Stimulated activated CD4-positive, alpha-beta T cell treated with anti-CD3 and anti-CD28 coated beads, Interleukin-4, amount 100 ng/mL, for 48 hours (primary cell): ENCODE measurements at places on chromosomes 5 and 9.
A peak's percentile ranks its signal among the peaks of the same experiment; 100 is the strongest.

GRCh38 chr9:93585259-93585658 lies 8.9 kb downstream of the PHF2 start:
- DNase-seq: no peak

- no peak for DNase-seq
Measured at GRCh38 chr5:59656351-59657254, 236.9 kb downstream of the PDE4D start.

DNA sequence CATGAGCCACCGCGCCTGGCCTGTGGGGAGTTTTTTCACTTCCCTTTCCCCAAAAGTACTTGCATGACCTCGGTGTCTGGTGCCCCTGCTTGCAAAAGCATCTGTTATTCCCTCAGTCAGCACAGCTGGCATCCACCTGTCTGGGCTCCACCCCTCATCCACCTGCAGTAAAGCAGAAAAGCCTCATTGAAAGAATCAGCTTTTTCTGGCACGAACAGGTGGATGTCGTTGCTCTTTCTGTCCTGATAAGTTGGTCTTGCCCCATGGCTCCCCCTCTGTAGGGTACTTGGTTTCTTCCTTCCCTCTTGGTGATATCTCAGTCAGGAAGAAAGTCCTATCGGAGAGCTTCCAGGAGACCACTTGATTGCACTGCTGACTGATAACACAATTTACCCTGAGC lies 37.4 kb downstream of the WWC1 start:
- DNase-seq: no peak

DNA sequence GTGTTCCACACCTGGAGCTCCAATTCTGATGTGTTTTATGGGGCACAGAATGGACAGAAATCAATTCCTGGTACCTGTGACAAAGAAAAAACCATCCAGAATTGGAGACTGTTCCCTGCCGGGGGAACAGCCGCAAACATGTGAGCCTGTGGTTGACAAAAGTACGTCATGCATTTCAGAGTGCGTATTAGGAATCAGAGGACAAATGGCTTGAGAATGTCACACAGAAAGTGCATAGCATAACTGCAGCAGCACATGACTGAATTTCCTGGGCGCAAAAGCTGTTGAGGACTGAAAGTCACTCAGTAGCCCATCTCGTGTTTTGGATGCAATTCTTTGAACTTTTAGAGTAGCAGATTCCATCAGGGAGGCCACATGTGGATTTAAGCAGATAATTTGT lies 85.1 kb downstream of the TRIO start:
- no peak for DNase-seq

- DNase-seq: no peak
Measured at GRCh38 chr9:69542942-69543704, 129.0 kb downstream of the APBA1 start.

DNA sequence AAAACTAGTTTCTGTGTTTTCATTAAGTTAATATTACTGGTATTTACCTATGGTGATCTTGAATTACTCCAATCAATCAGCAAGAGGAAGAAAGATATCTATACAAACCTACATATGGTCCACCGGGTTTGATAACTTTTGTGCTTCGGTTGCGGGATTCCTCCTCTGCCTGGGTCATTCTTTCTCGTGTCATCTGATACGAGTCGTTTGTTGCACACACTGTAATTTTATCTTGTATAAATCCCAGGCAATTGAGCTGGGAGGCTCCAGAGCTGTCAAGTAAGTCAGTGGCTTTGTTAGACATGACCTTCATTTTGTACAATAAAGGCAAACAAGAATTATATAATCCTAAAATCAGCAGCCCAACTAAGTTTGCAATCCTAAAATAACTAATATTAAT lies 48.0 kb downstream of the ELL2 start:
- DNase-seq: no peak

- DNase-seq: no peak
Measured at GRCh38 chr5:159061179-159061796, 38.4 kb downstream of the EBF1 start.

GRCh38 chr9:36884721-36885120 lies 149.3 kb downstream of the PAX5 start:
- DNase-seq: no peak

- no peak for DNase-seq
Measured at GRCh38 chr9:100419166-100419565, 7.8 kb upstream of the MSANTD3 start.

GRCh38 chr5:120151825-120152224 lies 312.3 kb upstream of the PRR16 start:
- DNase-seq: no peak

GRCh38 chr5:150626853-150627276 lies 13.6 kb upstream of the SYNPO start:
- no peak for DNase-seq

DNA sequence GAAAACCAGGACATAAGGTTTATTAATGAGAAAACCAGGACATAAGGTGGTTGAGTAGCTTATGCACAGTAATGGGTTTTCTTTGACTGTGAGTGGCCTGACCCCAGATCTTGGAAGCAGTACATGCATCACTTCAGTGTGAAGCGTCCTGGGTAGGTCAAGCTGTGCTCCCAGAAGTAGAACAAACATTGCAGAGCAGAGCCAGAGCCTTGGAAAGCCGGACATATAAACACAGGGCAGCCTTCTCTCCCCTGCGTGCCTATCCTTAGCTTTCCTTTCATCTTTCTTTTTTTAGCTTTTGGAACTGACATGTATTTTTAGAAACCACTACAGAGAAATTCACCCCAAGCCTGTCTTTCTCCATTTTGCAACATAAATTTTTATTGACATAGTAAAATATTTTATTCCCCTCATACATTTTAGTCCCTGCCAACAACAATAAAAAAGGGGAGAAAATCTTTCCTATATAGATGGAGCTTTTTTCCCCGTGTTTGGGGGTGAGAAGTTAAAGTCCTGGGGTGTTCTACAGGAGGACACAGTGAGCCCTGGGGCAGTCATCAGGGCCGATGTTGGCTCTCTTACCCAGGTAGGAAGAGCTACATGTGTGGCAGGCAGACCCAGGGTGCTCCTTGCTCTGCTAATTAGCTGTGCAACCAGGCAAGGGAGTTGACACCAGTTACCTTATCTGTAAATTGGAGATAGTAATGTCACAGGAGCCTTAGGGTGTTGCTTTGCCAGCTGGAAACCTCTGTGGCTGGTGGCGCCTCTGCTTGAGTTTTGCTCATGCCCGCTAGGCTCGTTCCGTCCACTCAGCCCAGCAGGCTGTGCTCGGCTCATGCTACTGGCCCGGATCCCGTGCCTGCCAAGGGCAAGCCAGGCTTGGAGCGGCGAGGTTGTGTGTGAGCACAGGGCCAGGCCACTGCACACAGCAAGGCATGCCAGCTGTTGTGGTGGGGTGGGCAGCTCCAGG lies 389.6 kb downstream of the KDM4C start:
- no peak for DNase-seq

DNA sequence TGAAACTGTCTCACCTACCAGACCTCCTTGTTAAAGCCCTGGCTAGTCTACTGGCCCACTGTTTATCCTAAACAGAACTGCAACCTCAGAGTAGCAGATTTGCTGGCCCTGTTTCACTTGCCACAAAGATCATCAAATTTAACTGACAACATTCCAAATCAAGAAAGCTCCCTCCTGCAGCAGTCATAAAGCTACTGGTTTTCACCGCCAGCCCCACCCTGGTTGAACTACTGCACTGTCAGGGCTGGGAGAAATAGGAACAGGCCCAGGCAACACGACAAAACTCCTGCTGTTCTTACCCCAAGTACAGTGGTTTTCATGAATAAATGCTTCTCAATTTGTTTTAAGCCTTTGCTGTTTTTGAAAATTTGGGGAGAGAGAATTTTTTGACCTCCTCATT lies 63.0 kb downstream of the NR6A1 start:
- DNase-seq: no peak

GRCh38 chr5:42506662-42507061 lies 83.4 kb downstream of the GHR start:
- no peak for DNase-seq

DNA sequence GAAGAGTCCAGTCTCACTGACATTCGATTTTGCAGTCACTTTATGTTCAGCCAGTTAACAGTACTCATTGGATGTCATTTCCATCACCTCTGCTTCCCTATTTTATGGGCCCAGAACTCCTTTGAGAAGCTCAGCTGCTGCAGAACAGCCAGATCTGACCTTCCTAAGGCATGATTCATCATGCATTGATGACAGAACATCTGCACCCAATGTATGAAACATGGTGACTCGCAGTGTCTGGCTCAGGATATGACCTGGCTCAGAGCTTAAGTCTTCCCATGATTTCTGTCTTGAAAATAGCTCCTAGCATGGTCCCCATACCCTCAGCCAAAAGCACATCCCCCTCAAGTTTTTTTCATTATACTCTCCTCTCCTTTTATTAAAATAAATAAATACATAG lies 92.6 kb upstream of the TRIM32 start:
- no peak for DNase-seq

DNA sequence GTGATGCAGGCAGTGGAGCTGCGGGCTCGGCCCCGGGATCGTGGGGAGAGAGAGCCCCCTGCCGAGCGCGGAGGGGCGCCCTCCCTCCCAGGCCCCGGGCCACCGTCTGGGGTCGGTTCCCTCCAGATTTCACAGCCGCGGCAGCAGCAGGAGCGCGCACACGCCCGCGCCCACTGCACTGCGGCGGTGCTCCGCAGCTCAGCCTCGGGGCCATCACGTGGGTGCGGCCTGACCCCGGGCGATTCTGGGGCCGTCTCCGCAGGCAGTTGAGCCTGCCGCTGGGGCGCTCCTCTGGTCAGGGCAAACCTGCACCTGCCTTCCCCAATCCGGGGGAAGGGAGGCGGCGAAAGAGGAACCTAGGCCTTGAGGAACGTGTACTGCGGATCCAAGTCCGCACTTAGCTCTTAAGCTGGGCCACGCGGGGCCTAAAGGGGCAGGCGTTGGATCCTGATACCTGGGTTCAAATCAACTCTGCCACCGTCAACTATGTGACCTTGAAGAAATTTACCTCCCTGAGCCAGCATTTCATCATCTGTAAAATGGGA lies 9.4 kb upstream of the DELE1 start:
- DNase-seq: peak; percentile 5

GRCh38 chr5:6838736-6839135 lies 125.5 kb downstream of the TENT4A start:
- DNase-seq: no peak

DNA sequence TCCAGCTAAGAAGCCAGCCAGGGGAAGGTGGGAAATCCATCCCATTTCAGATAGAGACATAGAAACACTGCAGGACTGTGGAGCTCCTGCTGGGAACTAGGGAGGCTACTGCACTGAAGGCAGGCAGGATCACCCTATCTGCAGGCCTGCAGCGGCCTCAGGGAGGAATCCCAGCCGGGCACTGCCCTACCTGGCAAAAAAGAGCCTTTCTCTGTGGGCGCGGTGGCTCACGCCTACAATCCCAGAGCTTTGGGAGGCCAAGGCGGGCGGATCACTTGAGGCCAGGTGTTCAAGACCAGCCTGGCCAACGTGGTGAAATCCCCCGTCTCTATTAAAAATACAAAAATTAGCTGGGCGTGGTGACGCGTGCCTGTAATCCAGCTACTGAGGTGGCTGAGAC lies 71.4 kb upstream of the PHYKPL start:
- DNase-seq: no peak

GRCh38 chr5:153745778-153746395 lies 255.4 kb downstream of the GRIA1 start:
- DNase-seq: no peak

- DNase-seq: no peak
Measured at GRCh38 chr9:16105168-16106020, 552.6 kb downstream of the CCDC171 start.

GRCh38 chr5:168434001-168434400 lies 52.3 kb upstream of the RARS1 start:
- no peak for DNase-seq

GRCh38 chr9:109319626-109320241 lies 1.1 kb downstream of the EPB41L4B start:
- no peak for DNase-seq

DNA sequence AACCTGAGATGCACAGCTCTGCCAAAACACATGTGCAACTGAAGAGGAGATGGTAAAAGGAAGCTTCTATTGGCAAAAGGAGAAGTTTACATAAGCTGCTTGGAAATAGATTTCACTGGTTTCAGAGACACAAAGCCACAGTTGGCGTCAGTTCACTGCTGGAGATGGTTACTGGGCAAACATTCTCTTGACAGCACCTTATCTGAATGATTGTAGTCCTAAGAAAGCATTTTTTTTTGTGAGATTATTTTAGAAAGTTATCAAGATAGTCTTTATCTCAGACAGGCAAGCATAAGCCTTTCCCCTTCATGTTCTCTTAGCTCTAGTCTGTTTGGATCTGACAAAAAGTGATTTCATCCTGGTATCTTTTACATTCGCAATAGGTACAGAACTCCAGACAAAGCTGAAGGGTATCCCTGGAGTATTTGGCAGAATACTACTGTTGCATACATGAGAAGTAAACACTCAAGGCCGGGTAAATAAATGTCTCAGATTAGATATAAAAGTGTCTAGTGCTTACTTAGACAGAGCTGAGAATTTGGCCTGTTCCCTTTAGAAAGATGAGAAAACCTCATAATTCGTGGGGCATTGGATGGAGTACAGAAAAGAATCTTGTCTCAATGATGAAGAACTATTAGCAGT lies 1668.0 kb upstream of the NUDT12 start:
- DNase-seq: no peak
